ENCODE measurements at places on chromosomes 6 and 20.

DNA sequence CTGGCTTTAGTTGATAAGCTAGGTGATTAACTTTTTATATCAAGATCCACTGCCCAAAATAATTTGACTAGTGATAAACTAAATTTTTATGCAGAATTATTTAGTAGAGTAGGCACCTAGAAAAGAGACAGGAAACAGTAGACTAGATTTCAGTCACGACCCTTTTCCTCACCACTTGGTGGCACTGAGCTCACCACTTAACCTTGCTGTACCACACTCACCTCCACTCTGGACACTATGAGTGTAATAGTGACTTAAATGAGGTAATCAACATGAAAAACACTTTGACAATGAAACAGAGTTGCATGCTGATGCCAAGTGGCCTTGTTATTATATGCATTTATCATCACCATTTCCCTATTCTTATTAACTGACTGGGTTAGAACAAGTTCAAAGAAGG is 730.4 kb downstream of the KIF16B start:
- no peak for DNase-seq

GRCh38 chr6:16064671-16065072 is 64.2 kb upstream of the MYLIP start:
- DNase-seq = peak; percentile 21

DNA sequence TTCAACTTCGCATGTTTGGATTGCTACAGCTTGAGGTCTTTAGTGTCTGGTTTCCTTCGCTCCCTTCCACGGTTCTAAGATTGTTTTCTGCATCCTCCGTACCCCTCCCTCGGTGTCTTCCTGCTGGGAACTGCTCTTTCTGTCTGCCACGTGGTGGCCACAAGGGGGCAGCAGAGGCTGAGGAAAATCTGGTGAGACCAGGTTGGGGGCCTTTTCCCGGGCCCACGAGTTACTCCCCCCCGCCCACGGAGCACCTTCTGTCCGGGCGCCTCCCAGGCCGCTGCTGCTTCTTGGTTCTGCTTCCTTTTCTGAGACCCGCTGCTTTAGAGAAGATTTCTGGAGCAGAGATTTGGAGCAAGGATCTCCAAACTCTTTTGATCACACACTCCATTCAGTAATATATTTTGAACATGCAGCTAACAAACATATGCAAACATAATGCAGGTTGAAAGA is 21.1 kb upstream of the NOTCH4 start:
- DNase-seq = peak; percentile 79

GRCh38 chr20:61951695-61952533 is 113.8 kb downstream of the TAF4 start:
- DNase-seq = no peak

DNA sequence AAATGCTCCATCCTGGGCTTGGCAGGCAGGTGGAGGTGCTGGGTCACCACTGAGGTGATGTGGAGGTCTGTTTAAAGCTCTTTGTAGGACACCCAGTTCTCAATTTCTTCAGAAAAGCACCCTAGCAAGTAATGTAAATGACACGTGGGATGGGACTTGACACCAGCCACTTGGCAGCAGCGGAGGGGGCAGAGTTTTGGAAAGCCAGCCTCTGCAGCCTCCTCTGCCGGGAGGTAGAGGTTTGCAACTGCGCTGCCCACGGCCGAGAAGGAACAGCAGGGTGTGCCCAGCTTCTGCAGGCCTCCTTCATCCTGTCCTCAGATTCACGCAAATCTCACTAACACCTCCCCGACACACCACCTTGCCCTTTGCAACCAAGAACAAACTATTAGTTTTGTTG is 77.3 kb downstream of the RAMACL start:
- no peak for DNase-seq

GRCh38 chr6:45123023-45123422 is 205.1 kb upstream of the RUNX2 start:
- DNase-seq = no peak

GRCh38 chr6:137522198-137522798 is 28.1 kb upstream of the OLIG3 start:
- DNase-seq = no peak

GRCh38 chr20:57475388-57476083 is 49.4 kb downstream of the CTCFL start:
- no peak for DNase-seq

GRCh38 chr6:44332585-44332984 is 9.9 kb upstream of the SPATS1 start:
- DNase-seq = no peak

All from kidney capillary endothelial cell (primary cell).